Tibial artery (tissue), 4 donors: ENCODE measurements at places on chromosomes 2 and 18.

GRCh38 chr2:100518801-100519200 lies 44.0 kb upstream of the PDCL3 start:
- DNase-seq: no peak

DNA sequence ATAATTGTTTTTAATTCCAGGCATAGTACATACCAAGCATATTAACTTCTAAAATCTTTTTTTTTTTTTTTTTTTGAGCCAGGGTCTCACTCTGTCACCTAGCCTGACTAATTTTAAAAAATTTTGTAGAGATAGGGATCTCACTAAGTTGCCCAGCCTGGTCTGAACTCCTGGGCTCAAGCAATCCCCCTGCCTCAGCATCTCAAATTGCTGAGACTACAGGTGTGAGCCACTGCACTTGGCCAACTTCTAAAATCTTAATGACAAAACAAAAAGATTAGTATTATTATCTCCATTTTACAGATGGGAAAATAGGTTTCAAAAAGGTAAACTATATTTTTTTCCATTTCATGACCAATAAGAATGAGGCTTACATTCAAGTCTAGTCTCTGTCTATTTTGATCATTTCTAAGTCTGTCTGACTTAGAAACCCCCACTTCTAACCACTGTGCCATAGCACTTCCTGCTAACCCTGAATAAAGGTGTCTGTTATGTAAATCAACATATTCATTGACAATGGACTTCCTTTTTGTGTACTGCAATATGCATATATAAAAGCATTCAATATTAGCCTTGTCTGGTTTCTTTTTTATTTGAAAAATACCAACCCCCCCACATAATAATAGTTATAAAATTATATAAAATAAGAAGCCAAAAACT lies 28.7 kb upstream of the ZEB2 start:
- DNase-seq: no peak

DNA sequence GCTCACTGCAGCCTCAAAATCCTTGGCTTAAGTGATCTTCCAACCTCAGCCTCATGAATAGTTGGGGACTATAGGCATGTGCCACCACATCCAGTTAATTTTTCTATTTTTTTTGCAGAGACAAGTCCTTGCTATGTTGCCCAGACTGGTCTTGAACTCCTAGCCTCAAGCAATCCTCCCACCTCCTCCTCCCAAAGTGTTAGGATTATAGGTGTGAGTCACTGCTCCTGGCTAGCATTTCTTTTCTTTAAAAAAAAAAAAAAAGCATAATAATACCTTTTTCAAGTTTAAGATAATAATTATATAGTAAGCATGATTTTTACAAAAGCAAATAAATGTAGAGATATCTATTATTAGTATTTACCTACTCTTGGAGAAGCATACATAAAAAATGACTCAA lies 36.1 kb downstream of the PPP4R1 start:
- no peak for DNase-seq

DNA sequence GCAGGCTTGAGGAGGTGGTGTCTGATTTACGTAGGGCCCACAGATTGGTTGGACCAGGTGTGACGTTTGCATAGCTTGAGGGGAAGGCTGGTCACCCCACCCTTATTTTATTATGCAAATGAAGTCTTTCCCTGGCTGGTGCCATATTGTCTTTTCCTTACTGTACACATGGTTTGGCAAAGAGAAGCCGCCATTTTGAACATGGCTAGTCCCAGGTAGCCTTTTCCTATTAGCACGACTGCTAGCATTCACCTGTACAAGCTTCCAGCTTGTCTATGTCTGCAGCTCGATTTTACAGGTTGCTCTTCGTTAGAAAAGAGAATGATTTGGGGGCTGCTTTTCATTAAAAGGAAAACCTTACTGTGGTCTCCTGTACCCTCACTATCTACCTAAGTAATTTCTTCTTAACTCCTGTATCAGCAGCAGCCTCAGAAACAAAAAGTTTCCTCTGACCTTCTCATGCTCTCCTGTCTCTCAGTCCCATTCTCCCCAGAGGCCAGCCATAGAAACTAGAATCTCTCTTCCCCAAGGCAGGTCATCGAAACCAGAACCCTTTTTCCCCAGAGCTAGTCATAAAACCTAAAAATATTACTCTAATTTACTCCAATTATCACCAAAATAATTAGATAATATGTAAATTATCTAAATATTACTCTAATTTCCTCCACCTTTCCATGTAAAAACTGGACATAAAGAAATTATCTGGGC lies 151.8 kb downstream of the B3GNT2 start:
- no peak for DNase-seq

DNA sequence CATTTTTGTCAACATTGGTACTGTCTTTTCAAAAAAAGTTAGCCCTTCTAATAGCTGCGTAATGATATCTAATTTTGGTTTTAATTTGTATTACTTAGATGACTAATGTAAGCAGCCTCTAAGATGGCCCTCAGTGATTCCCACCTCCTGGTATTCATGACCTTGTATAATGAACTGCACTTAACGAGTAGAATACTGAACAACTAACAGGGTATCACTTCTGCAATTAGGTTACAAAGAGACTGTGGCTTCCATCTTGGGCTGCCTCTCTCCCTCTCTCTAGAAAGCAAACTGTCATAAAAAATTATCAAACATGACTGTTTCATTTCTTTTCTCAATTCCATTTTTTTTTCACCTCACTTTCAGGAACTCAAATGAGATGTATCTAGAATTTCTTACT lies 120.9 kb downstream of the RNF152 start:
- DNase-seq: no peak

DNA sequence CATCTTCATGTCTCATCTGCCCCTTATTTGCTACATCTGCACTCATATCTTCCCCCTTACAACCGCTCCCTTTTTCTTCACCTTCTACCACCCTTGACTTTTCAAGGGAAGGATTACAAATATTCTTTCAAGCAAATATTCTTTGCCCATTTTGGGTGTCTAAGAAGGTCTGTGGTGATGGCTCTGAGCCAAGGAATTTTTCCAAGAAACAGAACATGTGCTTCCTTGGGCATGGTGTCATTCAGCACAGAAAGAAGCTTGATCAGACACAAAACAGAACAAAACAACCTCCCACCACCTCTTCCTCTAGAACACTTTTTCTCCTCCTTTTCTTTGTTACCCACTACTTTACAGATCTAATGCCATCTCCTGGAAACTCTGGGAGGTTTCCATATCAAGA lies 313.7 kb downstream of the SATB2 start:
- DNase-seq: no peak

DNA sequence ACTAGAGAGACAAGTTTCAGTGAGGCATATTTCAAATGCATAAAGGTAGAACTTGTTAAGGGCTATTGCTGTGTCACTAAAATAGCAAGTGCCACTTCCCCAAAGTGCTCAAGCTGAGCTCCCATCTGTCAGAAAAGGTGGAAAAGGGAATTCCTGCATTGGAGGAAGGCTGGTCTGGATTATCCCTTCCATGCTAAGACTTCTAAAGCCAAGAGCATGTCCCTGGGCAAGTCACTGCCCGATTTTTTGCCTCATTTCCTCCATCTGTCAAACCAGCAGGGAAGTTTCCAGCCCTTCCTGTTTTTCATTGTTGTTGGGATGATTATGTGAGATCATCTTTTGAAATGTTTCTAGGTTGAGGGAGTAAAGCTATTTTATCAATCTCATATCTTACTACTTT lies 175.5 kb downstream of the SETBP1 start:
- DNase-seq: no peak

GRCh38 chr2:28488083-28488830 lies 7.6 kb upstream of the PLB1 start:
- no peak for DNase-seq

GRCh38 chr2:235098736-235099494 lies 147.1 kb downstream of the SH3BP4 start:
- DNase-seq: no peak
